ENCODE measurements at places on chromosomes 1 and 21.

DNA sequence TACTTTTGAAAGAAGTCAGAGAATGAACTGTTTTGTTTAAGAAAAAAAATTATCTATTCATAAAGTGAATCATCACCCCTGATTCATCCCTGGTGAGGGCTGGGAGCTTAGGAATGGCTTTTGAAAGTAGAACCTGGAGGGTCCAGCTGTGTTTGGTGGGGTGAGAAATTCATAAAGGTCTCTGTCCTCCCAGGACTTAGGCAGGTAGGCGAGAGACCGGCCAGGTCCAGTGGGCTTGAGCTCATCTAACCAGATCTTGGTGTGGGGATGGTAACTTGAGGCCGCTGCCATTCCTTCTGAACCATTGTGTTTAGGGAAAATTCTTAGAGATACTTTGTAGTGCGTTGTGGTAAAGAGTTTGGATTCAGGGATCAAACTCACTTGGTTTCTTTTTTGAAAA lies 156.8 kb upstream of the TNR start:
- no peak for DNase-seq

DNA sequence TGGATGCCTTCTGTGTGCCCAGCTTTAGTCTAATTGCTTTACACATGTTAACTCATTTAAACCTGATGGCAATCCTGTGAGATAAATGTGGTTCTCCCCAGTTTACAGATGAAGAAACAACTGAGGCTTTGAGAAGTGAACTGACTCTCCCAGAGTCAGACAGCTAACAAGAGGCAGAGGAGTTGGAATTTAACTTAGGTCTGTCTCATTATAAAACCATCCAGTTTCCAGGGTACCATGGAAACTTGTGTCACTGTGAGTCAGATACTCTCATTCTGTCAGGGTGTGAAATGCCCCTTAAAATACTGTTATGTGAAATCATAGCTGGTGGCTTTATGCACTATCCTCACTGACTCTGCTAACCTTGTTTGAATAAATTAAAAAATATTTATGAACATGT lies 206.6 kb downstream of the PBX1 start:
- no peak for DNase-seq

DNA sequence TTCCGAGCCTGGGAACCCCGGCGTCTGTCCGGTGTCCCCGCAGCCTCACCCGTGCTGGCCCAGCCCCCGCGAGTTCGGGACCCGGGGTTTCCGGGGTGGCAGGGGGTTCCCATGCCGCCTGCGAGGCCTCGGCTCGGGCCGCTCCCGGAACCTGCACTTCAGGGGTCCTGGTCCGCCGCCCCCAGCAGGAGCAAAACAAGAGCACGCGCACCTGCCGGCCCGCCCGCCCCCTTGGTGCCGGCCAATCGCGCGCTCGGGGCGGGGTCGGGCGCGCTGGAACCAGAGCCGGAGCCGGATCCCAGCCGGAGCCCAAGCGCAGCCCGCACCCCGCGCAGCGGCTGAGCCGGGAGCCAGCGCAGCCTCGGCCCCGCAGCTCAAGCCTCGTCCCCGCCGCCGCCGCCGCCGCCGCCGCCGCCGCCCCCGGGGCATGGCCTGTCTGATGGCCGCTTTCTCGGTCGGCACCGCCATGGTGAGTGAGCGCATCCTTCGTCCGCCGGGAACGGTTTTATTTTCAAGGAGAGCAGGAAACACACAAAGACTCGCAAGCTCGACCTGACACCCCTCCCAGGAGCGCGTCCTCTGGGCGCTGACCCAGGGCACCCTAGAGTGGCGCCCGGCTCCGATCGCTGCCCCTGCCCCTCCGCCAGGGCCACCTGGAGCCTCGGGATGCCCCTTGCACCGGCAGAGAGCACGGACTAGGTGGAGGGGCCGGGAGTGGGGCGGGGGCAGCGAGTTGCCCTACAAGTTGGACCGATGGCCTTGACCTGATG lies at the start of gene ABCG1:
TSS of gene ABCG1 (plus strand) at position 305 of the 770 bp plus-strand sequence. CDS start at position 428, 123 bp downstream.
- DNase-seq = no peak

- DNase-seq = no peak
Measured at GRCh38 chr1:23222331-23222730, 5.0 kb upstream of the HTR1D start.

DNA sequence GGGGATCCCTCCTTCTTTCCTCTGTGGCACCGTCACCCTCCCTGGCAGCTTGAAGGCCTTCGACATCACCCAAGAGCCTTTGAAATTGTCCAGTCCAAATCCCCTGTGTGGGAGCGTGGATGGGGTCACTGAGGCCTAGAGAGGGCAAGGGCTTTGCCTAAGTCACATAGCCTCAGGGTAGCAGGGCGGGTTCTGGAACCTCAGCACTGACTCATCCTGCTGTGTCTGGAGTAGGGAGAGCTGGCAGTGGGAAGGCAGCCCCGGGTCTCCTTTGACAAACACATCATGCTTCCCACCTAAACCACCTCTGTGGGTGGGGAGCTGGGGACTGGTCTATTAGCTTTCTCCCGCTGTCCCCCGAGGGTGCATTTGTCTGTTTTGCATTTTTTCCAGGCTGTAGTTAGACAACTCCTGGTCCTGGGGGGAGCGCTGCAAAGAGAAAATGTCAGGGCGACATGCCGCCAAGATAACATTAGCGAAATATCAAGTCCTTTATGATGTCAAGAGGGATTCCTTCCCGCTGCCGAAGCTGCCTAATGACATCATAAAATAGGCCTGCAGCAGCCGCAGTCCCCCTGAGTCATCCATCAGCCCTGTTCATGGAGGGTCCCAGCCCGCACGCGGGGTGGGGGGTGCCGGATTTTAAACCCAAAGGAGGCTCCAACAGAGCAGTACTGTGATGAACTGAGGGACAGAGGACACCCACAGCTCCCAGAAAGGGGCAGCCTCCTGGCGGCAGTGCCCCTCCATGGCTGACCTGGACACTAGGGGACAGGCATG lies 77.0 kb upstream of the POU3F1 start:
- DNase-seq = no peak

- DNase-seq = no peak
Measured at GRCh38 chr1:243642936-243643335, 207.1 kb downstream of the AKT3 start.

GRCh38 chr1:15727424-15727823 lies 8.6 kb upstream of the SLC25A34 start:
- no peak for DNase-seq

GRCh38 chr1:21622466-21623315 lies 46.5 kb downstream of the RAP1GAP start:
- DNase-seq = no peak

DNA sequence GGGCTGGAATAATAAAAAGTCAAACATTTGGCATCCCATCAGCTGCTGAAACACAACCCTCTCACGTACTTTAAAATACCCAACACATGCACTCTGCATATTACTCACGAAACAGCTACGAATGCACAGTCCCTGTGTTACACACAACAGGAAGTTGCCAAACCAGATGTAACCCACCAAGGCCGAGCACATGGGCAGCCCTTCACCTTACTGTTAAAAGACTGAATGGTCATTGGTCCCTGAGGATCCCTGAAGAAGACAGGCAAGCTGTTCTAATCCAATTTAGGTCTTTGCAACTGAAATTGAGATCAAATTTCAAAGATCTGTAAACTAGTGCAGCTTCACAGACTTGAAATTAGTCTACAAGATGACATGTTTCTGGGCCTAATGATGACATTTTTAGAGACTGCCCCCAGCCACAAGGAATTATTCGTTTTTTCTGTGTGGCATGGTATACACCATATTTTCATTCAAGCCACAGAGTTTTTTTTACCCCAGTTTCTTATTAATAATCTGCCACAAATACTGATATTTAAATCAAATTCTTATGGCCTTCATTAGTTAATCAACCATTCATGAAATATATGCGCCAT lies 25.6 kb upstream of the IER5 start:
- DNase-seq = no peak

- no peak for DNase-seq
Measured at GRCh38 chr1:17485281-17485680, 45.8 kb upstream of the RCC2 start.

GRCh38 chr1:220746851-220747250 lies 1.3 kb upstream of the MTARC2 start:
- DNase-seq = no peak

GRCh38 chr1:52028328-52028727 lies 5.3 kb downstream of the KTI12 start:
- no peak for DNase-seq

GRCh38 chr1:247639381-247639981 lies 34.1 kb downstream of the OR2G3 start:
- DNase-seq = no peak

DNA sequence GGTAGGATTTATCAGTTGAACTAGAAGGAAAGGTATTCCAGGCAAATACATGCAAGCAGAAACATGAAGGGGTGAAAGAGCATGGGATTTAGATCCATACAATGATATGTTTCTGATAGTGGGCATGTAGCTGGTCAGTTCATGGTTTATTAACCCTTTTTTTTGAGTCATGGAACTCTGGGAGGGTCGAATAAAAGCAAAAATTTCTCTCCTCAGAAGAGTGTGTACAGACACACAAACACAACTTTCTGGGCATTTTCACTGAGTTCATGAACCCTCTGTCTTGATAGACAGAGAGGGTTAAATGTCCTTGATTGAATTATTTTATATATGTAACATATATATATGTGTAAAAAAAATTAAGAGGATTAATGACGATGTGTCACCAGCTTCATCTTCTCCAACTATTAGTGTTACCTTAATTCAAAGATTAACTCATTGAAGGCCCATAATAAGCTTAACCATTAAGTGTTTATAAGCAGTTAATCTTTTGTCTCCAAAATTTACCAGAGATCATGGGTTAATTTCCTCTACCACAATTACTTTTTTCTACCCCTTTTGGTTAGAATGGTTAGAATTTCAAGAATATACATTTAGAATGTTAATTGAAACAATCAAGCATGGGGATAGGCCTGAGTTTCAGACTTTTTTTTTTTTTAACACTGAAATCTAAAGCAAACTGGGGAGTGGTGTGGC lies 4.6 kb downstream of the JUN start:
- no peak for DNase-seq

GRCh38 chr1:159803956-159804689 lies 2.0 kb downstream of the FCRL6 start:
- DNase-seq = no peak

DNA sequence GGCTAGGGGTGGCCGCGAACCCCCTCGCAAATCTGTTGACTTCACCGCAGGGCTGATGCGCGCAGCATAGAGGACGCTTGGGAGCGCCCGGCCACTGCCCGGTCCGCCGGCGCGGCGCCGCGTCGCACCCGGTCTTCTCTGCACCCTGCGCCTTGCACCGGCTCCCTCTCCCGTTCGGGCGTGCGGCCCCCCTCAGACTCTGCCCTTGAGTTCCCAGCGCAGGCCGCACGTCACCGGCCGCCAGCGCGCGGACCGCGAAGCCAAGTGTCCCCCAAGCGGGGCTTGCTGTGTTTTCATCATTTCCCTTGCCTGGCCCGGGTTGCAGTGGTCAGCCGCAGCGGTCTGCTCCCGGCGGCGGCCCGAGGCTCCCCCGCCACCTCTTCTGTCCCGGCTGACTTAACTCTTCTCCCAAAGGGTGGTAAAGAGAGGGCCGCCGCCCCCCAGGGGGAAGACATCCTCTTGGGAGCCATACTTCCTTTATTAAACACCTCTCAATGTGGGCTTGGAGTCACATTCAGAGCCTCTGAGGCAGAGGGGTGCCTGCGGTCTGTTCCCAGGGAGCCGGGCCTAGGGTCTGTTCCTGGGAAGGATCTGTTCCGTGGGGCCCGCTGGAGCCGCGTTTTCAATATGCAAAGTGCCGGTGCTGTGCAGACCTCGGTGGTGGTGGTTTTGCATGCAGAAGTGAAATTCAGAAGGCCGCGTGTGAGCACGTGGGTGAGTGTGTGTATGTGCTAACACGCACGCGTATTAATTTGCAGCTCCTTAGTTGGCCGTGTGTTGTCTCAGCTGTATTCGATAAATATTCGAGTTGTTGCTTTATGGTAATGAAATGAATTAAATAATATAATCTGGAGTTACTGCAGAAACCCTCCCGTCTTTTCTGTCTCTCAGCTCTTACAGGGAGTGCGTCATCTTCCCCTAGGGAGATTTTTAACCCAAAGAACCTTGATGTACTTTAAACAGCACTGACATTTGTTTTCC lies 17.6 kb downstream of the PBX1 start:
- DNase-seq = no peak

DNA sequence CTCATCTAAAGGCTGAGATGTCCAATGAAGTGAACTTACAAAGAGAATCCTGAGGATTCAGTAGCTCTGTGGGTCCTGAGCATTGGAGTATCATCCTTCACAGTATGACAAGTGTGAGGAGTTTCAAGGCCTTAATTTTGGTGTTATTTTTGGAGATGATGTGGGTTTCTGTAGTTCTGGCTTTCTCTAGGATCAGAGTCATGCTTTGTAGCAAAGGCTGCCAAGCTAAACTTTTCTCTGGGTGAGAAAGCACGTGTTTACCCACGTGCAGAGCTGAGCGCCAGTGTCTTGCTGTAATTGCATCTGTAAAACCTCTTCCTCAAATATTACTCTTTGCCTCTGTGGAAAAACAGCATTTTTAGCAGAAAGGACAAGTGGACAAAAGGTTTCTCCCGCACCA lies 387.8 kb upstream of the LYPLAL1 start:
- DNase-seq = no peak

DNA sequence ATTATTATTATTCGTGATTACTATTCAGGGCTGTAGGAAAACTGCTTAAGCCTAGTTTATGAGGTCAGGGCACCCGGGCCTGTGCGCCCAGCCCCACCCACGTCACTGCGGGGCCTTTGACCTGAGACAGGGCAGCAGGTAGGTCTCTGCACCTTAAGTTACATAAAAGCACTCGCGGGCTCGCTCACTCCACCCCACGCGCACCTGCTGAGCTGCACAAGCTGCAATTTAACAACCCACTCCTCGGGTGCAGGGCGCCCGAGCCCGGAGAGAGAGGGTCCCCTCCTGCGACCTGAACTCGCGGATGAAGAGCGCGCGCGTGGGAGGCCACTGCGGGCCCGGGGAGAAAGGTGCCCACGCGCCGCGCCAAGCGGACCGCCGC lies 477 bp downstream of the ICMT start:
- DNase-seq = no peak

- no peak for DNase-seq
Measured at GRCh38 chr1:1177452-1178206, 3.9 kb downstream of the TTLL10 start.

GRCh38 chr21:39638281-39638680 lies 25.5 kb downstream of the B3GALT5 start:
- DNase-seq = no peak

DNA sequence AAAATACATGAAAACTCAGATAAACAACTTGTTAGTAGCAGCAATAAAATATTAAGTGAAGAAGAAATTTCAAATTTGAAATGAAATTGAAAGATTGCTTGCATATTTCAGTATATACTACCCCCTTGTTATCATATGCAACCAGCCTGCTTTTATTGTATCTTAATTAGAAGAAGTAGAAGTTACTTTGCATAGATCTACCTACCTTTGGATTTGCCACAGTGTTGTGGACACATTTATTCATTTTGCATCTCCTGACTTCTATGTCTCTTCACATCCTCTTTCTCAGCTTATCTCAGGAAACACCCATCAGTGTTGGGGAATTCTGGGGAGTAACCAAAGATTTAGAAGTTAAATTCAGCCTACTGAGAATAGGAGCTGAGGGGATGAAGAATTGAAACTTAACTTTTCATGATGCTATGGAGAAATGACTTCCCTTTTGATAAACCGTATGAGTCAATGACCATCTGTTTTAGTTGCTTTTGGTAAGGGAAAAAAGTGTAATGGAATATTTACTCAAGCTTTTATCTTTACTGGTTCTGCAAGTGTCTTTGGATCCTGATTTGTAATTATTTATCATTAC lies 96.9 kb downstream of the RGL1 start:
- no peak for DNase-seq

GRCh38 chr1:8043621-8044020 lies 17.5 kb upstream of the ERRFI1 start:
- no peak for DNase-seq

Measured in activated CD4-positive, CD25-positive, alpha-beta regulatory T cell (primary cell).